ENCODE measurements at places on chromosomes 7 and 10.

- peak; percentile 63 for DNase-seq
Observed at GRCh38 chr7:148142660-148143248, 447.8 kb upstream of the C7orf33 start.

GRCh38 chr7:127782654-127783559 is 130.9 kb downstream of the SND1 start:
- DNase-seq: peak; percentile 11

GRCh38 chr7:105512926-105513526 is 9.0 kb downstream of the PUS7 start:
- no peak for DNase-seq

DNA sequence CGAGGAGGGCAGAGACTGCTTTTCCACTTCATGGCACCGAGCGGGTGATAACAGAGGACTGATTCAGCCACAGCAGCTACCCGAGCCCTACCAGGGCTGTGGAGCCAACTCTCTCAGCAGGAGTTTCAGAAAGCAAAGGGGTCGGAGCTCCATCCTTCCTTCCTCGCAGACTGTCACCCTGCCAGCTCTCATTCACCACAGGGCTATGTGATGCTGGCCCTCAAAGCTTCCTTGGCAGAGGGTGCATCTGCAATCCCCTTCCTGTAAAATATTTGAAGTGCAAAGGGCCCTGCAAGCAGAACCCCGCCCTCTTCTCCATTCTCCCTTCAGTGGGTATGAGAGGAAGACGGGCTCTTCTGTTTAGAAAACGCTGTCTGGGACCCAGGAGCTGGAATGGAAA is 105.3 kb upstream of the LYZL2 start:
- DNase-seq: no peak

- no peak for DNase-seq
Observed at GRCh38 chr7:98200364-98200763, 10.9 kb upstream of the BHLHA15 start.

DNA sequence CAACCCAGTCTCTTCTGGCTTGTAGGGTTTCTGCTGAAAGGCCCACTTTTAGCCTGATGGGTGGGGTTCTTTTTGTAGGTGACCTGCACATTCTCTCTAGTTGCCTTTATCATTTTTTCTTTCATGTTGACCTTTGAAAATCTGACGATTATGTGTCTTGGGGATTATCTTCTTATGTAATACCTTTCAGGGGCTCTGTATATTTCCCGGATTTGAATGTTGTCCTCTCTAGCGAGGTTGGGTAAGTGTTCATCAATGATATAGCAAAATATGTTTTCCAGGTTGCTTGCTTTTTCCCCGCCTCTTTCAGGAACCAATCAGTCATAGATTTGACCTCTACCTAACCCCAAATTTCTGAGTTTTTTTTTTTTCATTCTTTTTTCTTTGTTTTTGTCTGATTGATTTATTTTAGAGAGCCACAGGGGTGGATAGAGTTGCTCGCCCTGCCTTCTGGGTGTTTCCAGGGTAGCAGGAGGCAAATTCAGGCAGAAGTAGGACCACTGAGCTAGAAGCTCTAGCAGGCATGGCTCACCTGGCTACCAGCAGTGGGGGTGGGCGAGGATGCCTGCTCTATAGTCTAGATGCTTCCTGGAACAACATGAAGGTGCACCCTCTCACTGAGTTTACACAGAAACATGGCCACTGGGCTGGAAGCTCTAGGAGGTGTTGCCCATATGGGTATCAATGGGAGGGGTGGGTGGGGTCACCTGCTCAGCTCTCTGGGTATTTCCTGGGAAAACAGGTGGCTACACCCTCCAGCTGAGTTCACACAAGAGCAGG is 94.9 kb downstream of the CCDC7 start:
- DNase-seq: no peak

GRCh38 chr10:30832749-30833627 is 198.7 kb downstream of the ZNF438 start:
- DNase-seq: no peak

DNA sequence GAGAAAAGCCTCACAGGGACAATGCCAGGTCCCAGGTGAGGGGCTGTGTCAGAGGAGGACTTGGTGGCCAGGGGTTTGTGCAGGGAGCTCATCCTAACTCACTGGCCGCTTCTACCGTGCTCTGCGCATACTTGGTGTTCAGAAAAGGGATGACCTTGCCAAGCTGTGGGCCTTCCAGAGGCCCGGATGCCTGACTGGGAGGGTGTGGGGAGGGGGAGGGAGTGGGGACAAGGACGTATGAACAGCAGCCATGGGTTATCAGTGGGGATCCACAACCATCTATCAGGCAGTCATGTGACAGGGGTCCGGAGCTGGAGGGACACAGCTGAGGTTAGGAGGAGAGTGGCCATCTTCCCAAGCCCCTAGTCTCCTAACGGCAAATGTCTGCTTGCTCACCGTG is 6.2 kb downstream of the SFXN4 start:
- DNase-seq: no peak

DNA sequence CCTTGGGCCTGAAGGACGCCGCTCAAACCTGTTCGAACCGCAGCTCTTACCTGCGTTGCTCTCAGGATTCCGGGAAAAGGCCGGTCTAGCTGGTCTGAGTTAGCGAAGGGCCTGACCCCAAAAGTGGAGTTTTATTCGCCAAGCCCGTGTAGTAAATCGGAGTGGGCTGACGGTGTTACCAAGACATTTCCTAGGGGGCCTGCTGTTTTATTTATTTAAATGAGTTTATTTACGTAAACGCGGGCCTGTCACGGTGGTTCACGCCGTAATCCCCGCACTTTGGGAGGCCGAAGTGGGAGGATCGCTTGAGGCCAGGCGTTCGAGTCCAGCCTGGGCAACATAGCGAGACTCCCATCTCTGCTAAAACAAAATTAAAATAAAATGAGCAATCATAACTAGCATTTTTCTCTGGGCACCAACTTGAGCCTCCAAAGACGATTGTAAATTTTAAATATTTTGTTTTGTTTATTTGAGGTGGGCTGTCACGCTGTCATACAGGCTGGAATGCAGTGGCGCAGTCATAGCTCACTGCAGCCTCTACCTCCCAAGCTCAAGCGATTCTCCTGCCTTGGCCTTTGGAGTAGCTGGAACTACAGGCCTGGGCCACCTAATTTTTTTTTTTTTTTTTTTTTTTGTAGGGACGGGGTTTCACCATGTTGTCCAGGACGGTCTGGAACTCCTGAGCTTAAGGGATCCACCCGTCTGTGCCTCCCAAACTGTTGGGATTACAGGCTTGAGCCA is 903 bp downstream of the ZNF655 start:
- no peak for DNase-seq

DNA sequence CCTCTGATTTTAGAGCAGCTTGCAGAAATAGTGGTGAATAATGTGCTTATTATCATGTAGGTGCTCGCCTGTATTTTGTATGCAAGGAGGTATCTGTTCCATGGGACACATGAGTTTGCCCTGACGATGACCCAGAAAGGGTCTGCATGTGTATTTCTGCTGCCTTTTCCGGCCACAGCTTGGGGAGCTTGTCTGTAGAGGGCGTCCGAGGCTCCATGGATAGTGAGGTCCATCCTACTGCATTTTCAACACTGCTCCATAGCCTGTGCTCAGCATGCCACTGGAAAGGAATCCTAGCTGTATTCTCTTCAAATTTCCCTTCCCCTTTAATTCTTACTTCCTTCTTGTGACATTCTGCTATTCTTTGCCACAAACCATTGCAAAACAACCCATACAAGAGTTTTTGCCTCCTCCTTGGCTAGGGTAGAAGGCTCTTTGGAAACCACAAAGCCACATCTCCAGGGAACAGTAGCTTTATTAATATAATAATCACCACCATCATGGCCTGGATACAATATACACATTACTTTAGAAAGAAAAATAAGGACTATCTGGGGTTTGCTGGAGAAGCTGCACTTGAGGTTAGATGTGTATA is 127.7 kb downstream of the DYNC1I1 start:
- no peak for DNase-seq

DNA sequence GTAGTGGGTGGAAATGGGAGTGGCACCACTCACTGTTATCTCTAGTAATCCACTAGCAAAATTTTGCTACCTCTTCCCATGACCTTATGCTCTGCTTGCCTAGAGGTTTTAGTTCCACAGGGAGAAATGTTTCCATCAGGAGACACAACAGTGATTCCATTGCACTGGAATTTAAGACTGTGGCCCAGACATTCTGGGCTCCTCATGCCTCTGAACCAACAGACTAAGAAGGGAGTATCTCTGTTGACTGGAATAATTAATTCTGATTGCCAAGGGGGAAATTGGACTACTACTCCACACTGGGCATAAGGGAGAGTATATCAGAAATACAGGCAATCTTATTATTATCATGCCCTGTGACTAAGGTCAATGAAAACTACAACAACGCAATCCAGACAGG is 16.2 kb upstream of the BRAF start:
- DNase-seq: no peak

DNA sequence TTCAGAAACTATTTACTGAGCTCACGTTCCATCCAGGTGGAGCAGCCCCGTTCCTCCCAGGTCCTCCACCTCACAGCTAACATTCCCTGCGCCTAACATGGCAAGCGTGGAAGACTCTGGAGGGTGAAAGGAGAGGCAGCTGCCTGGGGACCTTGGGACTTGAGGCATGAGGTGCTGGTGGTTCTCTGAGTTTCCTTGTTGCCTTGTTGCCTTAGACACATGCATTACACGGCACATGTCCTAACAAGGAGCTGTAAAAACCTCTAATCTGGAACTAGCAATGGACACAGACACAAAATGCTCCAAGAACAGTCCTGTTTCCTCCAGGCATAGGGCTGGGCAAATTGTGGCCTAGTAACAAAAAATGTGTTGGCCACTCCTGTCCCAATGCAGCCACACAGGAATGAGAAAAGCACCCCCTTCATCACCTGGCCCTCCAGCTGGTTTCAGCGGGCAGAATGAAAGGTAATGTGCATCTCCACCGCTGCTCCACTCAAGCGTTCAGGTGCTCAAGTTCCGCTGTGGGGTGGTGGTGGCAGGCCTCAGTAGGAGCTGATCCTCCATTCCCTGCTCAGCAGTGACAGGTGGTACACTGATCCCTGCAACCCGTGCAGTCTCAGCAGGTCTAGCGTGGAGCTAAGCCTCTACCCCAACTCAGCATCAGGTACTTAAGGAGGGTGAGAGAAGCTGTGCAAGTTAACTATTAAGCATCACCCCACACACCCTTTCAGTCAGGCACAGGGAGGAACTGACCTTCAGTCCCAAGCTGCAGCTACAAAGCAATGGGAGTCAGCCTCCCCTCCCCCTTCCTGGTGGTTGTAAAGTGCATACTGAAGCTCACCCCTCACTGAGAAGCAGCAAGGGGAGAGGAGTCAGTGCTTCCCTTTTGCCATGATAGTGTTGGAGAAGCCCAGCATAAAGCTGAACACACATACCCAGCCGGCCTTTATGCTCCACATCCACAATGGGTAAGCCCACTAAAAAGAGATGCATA is 382.8 kb downstream of the SDK1 start:
- no peak for DNase-seq

GRCh38 chr10:84531396-84531795 is 203.0 kb downstream of the CCSER2 start:
- DNase-seq: no peak

GRCh38 chr10:8375137-8375536 is 320.6 kb downstream of the GATA3 start:
- DNase-seq: no peak

DNA sequence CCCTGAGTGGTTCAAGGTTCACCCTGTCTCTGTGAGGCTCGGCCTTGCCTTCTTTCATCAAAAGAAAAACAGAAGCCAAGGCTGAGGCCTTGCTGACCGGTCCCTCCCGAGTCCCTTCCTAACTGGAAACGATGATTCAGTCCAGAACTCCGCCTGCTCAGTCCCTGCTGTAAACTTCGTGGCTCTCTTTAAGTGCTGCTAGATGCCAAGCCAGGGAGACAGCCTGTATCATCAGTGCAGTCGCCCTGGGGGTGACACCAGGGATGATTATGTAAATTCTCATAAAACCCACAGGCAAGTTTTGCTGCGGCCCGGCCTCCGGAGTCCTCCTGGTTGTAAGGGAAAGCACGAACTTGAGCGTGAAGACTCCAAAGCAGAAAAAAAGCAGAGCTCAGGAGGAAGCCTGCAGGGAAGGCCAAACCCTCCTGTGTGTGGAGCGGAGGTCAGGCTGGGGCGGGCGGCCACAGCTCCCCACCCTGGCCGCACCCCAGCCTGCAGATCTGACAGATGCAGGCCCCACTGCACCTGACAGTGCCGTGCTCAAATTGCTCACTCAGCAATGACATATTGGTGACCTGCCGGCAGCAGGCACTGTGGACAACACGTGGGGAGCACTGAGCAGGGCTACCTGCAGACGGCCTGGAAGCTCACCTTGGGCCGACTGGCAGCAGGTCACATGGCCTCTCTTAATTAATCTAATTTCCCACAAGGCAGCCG is 123.4 kb downstream of the DYNC2I1 start:
- DNase-seq: no peak

- DNase-seq: no peak
Observed at GRCh38 chr10:75100764-75101291, 10.6 kb upstream of the SAMD8 start.

DNA sequence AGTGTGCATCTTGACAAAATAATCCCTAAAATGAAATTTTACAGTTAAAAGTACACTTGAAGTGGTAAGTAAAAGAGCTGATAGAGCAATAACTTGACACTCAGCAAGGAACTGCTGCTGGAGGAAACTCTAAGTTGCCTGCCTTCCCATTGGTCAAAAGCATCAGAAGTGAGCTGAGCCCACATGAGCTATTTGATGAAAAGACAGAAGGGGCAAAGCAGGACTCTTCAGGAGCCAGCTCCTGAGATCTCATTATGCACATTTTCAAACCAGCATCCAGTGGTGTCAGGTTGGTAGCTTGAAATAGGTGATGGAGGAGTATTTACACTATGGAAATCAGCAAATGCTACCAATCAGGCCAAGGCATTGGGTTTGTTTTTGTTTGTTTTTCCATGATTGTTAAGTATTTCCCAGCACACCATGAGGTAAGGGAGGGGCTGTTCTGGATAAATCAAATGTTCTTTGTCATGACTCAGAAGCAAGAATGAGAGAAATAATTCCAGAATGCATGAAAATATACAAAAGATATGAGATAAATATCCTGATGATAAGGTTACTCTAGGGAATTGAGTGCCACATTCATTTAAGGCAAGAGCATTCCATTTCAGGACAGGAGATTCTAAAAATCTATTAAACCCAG is 316.6 kb downstream of the SNX13 start:
- no peak for DNase-seq

- no peak for DNase-seq
Observed at GRCh38 chr10:115066528-115066927, 26.6 kb upstream of the ATRNL1 start.

- DNase-seq: no peak
Observed at GRCh38 chr10:119663866-119664698, 12.9 kb downstream of the BAG3 start.

DNA sequence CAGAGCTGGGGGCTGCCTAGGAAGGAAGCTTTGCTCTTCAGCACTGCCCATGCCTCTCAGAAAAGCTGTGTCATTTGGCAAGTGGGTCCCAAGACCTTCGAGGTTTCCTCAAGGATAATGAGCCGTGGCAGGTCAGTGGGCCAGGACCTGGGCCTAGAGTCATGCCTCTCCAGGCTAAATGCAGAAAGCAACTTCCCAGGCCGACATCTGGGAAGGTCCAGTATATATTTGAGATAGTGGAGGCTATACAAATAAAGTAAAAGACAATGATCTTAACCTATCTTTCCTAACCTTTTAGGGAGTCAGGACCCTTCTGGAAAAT is 2.4 kb upstream of the HOXA10 start:
- no peak for DNase-seq

Measured in NCI-H1694 (cell line).